ENCODE measurements at places on chromosomes 12 and 14.

- no peak for DNase-seq
Measured at GRCh38 chr12:53234271-53234914, 2.4 kb upstream of the RARG start.

DNA sequence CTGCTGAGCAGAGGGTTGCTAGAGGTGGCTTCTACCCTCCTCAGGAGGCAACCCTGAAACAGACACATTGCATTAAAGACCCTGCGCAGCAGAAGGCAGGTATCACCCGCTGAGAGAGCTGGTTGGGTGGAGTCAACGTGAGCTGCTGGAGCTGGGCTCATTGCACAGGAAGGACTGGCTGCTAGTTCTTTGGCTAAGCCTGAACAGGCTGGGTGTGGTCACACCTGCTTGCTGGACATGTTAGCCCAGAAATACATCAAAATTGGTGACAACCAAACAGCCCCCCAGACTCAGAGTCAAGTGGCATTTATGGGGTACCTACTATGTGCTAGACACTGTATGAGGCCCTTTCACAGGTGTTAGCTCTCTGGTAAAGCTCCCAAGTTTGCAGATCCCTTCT lies 33.8 kb upstream of the IRF2BPL start:
- DNase-seq: no peak

- DNase-seq: no peak
Measured at GRCh38 chr14:32019276-32019675, 57.8 kb upstream of the ARHGAP5 start.

- DNase-seq: no peak
Measured at GRCh38 chr14:75011356-75011994, 8.8 kb downstream of the EIF2B2 start.
